ENCODE measurements at places on chromosomes 6 and 20. TPM values are rescaled to one million over a fixed set of nuclear protein-coding genes. Genes with fewer than 3 reads are reported as not detected.

GRCh38 chr6:4264081-4264480, 128.7 kb upstream of the ECI2 start:
- H3K27me3 ChIP-seq = no peaks in the 10 kb centered on the region
- no peak overlapping the region for H3K4me3 ChIP-seq
- H3K4me1 ChIP-seq = peaks cover 4% of the 10 kb centered on the region
- no peaks in the 10 kb centered on the region for H3K36me3 ChIP-seq
- H3K27ac ChIP-seq = no peak overlapping the region
- no peak for DNase-seq

GRCh38 chr6:157649311-157650260, 173.5 kb upstream of the SNX9 start:
- DNase-seq = no peak
- no peak overlapping the region for H3K4me3 ChIP-seq
- H3K27ac ChIP-seq = no peak overlapping the region

DNA sequence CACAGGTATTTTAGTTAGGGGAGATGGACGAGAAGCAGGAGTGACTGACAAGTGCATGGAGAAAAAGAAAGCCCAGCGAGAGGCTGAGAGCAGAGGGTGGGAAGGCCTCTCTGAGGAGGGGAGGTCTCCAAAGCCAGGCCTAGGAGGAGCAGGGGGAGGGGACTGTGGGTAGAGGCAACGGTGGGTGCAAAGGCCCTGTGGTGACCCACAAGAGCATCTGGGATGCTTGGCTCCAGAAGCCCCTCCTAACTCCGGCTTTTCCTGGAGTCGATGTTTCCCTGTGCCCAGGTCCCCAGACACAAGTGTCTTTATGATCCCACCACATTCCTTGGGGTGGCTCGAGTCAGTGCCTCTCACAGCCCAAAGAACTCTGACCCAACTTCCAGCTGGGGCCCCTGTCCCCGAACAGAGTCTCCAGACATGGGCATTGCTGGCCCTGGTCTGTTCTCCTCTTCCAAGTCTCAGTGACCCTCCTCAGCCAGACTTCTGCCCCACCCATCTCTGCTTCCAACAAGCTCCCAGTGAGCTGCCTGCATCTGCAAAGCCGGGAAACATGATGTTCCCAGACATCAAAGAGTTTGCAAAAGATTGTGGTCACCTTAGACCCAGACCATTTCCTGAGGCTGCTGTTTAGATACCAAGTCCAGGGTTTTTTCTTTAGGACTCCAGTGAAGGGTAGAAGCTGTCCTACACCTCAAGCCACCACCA, 11.1 kb upstream of the BMP7 start:
- no peak overlapping the region for H3K4me3 ChIP-seq
- H3K4me1 ChIP-seq = peaks cover 13% of the 10 kb centered on the region
- H3K36me3 ChIP-seq = no peaks in the 10 kb centered on the region
- H3K27me3 ChIP-seq = no peaks in the 10 kb centered on the region
- no peak for DNase-seq

DNA sequence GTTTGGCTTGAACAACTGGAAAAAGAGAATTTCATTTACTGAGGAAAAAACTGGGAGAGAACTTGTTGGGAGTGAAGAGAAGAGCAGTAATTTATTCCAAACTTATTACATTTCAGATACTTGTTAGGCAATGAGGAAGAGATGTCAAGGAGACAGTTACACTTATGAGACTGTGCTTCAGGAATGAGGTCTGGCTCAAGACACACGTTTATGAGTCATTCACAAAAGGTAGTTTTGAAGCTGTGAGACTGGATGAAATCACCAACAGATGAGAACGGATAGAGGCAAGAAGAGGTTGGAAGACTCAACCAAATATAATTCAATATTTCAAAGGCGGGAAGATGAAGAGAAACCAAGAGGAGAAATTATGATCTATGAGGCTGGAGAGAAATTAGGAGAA, 70.6 kb upstream of the DEFB112 start:
- no peak for DNase-seq
- no peaks in the 10 kb centered on the region for H3K36me3 ChIP-seq
- H3K27me3 ChIP-seq = no peaks in the 10 kb centered on the region
- no peak overlapping the region for H3K27ac ChIP-seq
- H3K4me1 ChIP-seq = peaks cover 12% of the 10 kb centered on the region

GRCh38 chr6:7241709-7242645, 71.0 kb downstream of the SSR1 start:
- peak overlapping the region; percentile 64 for H3K27ac ChIP-seq
- no peak for DNase-seq
- no peaks in the 10 kb centered on the region for H3K36me3 ChIP-seq
- peaks cover 10% of the 10 kb centered on the region for H3K4me1 ChIP-seq
- H3K4me3 ChIP-seq = no peak overlapping the region

DNA sequence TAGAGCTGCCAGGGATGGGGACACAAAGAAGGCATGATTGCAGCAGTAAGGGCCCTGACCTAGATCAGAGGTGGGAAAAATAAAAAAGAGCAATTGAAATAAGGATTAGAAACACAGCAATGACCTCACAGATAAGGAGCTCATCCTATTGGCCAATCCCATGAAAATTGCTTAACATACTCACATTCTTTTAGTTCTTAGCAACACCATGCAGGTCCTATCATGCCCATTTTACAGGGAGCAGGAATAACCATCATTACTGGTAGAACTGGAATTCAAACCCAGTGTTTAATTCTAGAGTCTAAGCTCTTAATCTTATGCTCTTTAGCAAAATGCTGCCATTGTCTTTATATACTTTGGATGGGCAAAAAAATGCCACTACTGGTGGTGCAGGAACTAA, 267.7 kb downstream of the RNF144B start:
- no peaks in the 10 kb centered on the region for H3K36me3 ChIP-seq
- no peak overlapping the region for H3K27ac ChIP-seq
- DNase-seq = no peak
- H3K4me1 ChIP-seq = no peaks in the 10 kb centered on the region
- no peaks in the 10 kb centered on the region for H3K27me3 ChIP-seq
- no peak overlapping the region for H3K4me3 ChIP-seq

- no peaks in the 10 kb centered on the region for H3K36me3 ChIP-seq
- DNase-seq = no peak
- no peaks in the 10 kb centered on the region for H3K27me3 ChIP-seq
- H3K4me3 ChIP-seq = no peak overlapping the region
- no peaks in the 10 kb centered on the region for H3K4me1 ChIP-seq
Measured at GRCh38 chr6:72820906-72821305, 199.0 kb downstream of the KCNQ5 start.

DNA sequence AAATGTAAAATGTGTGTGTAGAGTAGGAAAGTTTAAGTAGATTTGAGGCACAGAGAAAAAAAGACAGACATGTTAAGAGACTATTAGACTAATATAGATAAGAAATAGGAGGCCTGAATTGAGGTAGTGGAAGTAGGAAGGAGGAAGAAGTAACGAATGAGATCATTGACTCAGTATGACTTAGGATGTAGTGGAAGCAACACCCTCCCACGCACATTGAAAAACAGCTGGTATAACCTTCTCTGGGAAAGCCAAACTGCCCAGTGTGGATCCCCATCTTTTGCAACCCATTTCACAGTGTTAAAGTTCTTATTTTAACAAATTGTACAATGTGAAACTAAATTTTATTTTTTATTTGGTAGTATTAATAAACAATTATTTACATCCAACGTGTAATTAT, 89.1 kb downstream of the GRIK2 start:
- no peak for DNase-seq
- H3K27me3 ChIP-seq = no peaks in the 10 kb centered on the region
- no peak overlapping the region for H3K4me3 ChIP-seq
- no peaks in the 10 kb centered on the region for H3K4me1 ChIP-seq

DNA sequence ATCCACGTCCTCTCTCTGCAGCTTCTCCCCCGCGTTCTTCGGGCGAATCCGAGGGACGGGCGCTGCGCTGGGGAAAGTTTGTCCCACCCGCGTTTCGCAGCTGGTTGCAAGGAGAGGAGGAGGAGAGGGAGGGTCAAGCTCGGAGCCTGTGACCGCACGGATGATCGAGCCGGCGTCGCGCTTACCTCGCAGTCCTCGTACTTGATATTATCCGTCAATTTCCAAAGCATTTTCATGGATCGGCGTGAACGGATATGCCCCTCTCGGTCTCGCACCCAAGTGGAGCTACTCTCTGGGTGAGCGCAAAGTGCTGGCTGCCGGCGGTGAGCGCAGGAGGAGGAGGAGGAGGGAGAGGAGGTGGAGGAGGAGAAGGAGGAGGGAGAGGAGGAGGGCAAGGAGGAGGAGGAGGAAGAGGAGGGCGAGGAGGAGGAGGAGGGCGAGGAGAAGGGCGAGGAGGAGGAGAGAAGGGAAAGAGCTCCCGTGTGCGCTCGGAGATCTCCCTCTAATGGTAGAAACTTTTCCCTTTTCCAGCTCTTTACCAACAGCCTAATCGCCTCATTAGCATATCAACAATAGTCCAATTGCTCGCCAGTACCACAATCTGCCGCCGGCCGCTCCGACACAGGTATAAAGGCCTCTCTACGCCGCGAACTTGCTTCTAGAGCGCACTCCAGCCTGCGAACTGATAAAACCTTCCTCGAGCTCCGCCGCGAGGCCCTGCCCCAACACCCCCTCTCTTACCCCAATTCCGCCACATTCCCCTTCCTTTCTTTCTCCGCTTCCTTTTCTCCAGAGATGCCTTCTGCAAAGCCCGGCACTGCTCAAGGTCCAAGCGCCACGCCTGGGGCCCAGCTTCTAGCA, at the start of gene TFAP2A:
TSS of gene TFAP2A (minus strand) at position 319 of the 861 bp plus-strand sequence. CDS start at position 236, 83 bp downstream.
- H3K27ac ChIP-seq = no peak within 1 kb of the TSS
- no peaks in the 10 kb centered on the region for H3K36me3 ChIP-seq
- H3K27me3 ChIP-seq = peaks cover 100% of the 10 kb centered on the region
- H3K4me1 ChIP-seq = peaks cover 5% of the 10 kb centered on the region
- no peak for DNase-seq
- no peak within 1 kb of the TSS for H3K4me3 ChIP-seq

DNA sequence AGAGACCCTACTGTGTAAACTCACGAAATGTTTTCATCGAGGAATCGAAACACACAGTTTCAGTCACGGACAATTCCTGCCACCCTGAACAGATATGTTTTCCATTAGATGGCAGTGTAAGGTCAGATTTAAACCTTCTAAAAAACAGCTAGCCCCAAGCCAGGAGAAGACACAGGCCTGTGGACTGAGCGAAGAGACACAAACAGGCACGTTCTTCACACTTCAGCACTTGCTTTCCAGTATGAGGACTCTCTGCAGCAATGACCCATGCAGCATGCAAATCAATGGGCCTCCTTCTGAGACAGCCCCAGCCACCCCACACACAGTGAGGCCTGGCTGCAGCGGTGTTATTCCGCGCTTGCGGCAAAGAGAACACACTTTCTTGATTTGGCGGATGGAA, 31.9 kb downstream of the HUS1B start:
- peak; percentile 55 for DNase-seq
- H3K4me1 ChIP-seq = no peaks in the 10 kb centered on the region
- no peaks in the 10 kb centered on the region for H3K27me3 ChIP-seq
- no peak overlapping the region for H3K27ac ChIP-seq
- H3K36me3 ChIP-seq = no peaks in the 10 kb centered on the region
- no peak overlapping the region for H3K4me3 ChIP-seq

DNA sequence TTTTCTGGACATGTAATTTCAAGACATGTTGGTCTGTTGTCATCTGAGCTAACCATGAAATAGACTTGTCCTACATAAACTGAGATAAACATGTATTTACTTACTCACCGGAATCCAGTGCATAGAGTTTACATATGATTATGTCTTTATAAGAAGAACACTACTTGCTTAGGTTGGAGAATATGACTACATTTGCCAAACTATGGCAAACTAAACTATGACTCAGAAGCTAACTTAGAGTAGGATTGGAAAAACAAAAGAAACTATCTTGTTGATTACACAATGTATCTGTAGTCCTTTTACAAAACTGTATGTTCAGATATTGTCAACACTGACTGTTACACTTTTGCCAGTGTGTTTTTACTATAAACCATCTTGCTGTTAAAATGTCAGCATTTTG, 113.3 kb downstream of the CRYBG1 start:
- DNase-seq = peak; percentile 80
- H3K27ac ChIP-seq = no peak overlapping the region
- H3K4me3 ChIP-seq = no peak overlapping the region
- no peaks in the 10 kb centered on the region for H3K36me3 ChIP-seq
- no peaks in the 10 kb centered on the region for H3K27me3 ChIP-seq
- no peaks in the 10 kb centered on the region for H3K4me1 ChIP-seq

DNA sequence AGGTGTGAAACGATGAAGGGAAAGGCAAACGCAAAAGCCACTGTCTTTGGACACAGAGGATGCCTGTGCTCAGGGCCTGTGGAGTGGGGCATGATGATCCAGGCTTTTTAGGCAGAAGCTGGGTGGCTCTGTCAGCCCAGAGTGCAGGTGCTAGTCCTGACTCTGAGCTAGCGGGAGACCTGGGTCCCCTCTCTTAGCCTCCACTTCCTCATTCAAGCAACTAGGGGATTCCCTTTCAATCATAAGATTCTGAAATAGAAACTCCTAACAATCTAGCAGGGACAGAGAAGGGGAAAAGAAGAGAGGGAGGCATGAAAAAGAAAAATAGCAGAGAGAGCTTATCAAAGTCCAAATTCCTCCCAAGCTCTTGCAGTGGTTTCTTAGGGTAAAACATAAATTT, 7.6 kb upstream of the HIVEP2 start:
- H3K27me3 ChIP-seq = no peaks in the 10 kb centered on the region

DNA sequence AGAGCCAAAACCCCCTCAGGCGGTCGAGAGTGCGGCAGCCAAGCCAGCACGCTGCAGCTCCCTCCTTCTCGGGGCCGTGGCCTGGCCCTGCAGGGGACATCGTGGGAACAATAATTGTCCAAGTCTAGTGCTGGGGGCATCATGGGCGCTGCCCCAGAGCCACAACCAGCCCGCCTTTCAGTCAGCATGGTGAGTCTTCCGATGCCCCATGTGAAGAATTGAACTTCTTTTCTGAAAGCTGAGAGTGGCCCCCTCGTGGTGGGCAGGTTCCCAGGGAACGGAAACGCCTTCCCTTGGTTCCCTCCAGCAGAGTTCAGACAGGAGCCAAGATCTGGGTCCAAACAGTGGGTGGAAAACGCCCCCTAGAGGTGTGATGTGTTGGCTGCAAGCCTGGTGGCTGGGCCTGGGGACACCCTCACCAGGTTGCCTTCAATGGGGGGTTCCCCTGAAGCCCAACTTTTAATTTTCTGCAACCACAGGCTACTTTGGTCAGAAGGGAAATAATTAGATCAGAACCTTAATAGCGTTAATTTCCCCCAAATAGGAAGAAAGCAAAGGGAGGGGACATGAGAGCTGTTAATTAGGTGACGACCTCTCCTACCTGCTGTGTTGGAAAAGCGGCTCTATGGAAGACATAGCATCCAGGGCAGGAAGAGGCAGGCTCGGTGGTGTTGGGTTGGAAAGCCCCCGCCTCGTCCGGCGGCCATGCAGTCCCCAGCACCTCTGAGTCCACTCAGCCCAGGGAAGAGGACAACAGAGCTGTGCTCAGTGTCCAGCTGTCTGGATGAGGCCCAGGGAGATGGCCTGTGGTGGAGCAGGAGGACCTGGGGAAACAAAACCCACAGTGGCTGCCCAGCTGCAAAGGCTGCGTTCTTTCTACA, 4.7 kb upstream of the MRGBP start:
- H3K27ac ChIP-seq = no peak overlapping the region
- DNase-seq = peak; percentile 93
- no peaks in the 10 kb centered on the region for H3K27me3 ChIP-seq

The DBNDD2 gene
- 62.9 TPM for total RNA-seq
